Activated CD4-positive, alpha-beta memory T cell treated with anti-CD3 and anti-CD28 coated beads for 36 hours (primary cell): ENCODE measurements at places on chromosomes 4 and X.

DNA sequence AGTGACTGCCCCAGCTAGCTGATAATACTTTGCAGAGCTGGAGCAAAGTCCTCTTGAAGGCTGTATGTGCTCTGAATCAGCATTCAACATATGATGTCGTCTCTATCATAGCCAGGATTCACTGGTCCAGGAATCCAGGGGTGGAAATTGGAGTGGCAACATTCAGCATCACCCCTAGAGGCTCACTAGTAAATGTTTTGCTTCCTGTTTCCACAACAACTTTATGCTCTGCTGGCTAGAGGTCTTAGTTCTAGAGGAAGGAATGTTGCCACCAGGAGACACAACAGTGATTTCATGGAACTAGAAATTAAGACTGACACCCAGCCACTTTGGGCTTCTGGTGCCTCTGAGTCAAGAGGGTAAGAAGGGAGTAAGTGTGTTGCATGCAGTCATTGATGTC, 11.3 kb downstream of the MAGEA1 start:
- DNase-seq: no peak

GRCh38 chr4:88533937-88534750, 10.6 kb upstream of the PYURF start:
- DNase-seq: no peak

DNA sequence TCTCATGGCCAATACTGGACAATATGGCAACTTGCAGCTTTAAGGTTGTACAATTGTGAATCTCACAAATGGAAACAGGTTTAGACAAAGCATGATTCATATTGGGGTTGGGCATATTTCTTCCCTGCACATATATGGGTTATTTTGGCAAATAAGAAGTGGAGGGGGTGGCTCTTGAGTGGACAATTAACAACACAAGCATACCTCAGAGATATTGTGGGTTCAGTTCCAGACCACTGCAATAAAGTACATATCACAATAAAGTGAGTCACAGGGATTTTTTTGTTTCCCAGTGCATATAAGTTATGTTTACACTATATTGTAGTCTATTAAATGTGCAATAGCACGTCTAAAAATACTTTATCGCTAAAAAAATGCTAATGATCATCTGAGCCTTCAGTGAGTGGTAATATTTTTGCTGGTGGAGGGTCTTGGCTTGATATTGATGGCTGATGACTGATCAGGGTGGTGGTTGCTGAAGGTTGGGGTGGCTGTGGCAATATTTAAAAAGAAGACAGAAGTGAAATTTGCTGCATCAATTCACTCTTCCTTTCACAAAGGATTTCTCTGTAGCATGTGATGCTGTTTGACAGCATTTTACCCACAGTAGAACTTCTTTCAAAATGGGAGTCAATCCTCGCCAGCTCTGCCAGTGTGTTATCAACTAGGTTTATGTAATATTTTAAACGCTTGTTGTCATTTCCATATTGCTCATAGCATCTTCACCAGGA, 50.5 kb upstream of the OGT start:
- no peak for DNase-seq

DNA sequence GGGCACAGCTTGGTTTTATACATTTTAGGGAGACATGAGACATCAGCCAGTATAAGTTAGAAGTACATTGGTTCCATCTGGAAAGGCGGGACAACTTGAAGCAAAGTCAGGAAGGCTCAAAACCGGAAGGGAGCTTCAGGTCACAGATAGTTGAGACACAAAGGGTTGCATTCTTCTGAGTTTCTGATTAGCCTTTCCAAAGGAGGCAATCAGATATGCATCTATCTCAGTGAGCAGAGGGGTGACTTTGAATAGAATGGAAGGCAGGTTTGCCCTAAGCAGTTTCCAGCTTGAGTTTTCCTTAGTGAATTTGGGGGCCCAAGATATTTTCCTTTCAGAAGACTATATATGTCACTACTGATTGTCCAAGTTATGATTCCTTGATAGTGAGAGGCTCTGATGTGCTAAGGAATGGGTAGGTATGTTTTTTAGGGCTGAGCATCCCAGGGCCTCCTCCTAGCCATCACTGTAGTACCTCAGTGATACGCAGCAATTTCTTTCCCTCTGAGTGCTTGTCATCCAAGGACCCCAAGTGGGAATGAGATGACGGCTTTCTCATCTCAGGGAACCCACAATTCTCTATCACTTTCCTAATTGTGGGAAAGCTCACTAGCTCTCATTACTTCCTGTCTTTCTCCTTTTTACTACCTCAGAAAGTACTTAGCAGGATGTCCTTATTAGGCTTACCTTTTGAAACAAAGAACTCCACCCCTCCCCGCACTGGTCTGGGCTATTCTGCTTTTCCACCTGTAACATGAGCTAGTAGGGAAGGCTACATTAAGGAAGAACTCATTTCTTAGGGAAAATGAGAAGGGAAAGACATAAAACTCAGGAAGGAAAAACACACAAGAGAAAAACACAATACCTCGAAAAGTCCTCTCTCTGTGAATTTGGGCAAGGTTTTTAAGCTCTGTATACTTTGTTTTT, 632.7 kb downstream of the RAPGEF2 start:
- DNase-seq: no peak

DNA sequence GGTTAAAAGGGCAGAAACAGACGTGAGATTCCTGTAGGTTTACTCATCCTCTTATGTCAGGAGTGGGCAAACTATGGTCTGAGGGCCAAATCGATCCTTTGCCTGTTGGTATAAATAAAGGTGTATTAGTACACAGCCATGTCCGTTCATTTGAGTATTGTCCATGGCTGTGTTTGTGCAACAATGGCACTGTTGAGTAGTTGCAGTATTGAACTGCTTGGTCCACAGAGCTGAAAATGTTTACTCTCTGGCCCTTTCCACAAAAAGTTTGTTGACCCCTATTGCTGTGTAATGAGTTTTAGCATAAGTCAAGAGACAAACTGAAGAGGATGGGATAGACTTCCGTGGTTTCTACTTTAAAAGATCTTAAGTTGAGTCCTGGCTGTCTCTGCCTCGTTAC, 59.0 kb upstream of the MID1 start:
- DNase-seq: no peak

- no peak for DNase-seq
Observed at GRCh38 chr4:73703320-73703719, 37.0 kb upstream of the CXCL8 start.
